ENCODE measurements at places on chromosomes 2 and 18.

DNA sequence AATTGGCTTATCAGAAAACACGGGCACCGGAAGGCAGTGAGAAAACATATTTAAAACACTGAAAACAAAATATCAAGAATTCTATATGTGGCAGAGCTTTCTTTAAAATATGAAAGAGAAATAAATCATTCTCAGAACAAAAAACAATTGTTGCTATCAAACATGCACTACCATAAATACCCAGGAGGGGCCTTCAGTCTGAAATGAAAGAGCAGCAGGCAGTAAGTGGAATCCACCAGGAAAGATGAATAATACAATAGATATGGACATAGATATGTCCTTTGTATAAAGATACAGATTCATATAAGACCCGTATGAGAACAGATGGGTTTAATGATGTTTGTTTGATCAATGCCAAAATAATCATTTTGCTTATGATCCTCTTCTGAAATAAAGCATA, 142.0 kb downstream of the TMEM18 start:
- DNase-seq = no peak

DNA sequence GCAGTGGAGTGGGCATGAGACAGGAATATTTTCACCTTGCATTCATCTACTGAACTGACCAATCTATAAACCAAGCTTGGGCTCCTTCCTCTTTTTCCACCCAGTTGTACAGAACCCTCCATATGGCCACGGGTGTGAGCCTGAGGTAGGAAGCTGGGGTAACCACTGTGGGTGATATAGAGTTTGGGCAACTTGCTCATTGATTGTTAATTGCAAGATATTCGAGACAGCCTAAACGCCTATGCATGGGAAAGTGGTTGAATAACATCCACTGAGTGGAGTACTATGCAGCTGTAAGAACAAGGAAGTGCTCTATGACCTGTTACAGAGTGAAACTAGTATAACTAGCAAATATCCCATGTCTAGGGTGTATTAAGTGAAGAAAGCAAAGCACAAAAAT, 7.3 kb upstream of the VAPA start:
- no peak for DNase-seq

- peak; percentile 16 for DNase-seq
Observed at GRCh38 chr2:24972315-24972961, 683 bp upstream of the DNAJC27 start.

GRCh38 chr2:202152104-202152715, 79.2 kb downstream of the KIAA2012 start:
- DNase-seq = peak; percentile 95

DNA sequence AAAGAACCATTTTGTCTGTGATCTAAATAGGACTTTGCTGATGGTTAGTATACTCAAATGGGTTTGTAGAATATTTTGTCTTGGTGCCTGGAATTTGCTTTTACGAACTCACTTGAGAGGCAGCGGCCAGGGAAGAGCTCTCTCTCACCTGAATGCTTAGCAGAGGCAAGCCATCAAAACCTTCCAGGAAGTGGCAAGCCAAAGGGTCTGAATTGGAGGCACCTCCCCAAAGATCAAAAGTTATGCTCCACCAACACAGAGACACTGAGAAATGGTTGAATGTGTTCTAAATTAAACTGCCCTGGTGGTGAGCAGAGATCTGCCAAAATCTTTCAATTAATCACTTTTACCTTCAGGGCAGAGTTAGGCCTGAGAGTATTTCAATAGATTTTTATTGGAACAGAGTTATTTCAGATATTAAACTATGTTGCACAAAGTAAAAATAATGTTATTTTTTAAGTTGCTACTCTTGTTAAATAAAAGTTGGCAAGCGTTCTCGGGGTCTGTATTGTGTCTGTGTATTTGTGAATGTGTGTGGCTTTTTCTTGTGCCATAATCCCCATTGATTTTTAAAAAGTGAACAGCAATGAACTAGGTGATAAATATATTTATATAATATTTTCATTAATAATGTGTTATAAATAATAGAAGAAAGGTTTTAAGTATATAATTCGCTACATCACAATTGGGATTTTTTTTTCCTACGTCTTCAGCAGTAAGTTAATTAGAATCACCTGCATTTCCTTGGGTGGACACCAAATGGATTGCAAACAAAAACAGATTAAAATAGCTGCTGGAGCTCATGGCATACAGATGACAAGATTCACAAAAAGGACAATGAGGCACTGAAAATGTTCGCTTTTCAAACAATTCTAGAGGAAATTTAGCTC, 416.1 kb downstream of the ARHGAP15 start:
- DNase-seq = no peak

GRCh38 chr2:31967790-31968189, 43.0 kb downstream of the MEMO1 start:
- no peak for DNase-seq

- DNase-seq = peak; percentile 34
Observed at GRCh38 chr2:164661349-164661748, 40.1 kb upstream of the GRB14 start.

DNA sequence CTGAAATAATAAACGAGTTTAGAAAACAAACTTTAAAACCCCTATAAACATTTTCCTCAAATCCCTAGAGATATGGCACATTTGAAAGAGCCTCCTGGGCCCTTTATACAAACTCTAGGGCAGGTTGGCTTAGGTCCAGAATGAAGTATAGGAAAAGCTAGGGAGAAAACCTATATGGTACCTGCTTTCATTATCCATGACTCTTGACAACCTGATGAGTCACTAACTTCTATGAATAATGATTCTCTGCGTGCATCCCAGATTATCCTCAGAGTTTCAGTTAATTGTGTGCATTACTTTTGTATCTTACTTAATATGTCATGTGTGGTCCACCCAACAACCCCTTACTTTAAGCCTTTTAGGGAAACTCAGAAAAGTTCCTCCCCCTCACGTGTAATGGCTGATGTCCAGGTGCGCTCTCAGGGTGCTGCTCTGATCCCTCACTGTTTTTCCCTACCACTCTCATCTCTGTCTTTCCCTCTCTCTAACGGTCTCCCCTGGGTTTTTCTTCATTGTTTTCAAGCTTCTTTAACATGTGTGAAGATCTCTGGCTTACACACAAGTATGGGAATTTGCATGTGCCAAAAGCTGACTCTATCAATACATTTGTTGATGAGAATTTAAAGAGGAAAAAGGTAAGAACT, 78.5 kb downstream of the LRP1B start:
- no peak for DNase-seq

DNA sequence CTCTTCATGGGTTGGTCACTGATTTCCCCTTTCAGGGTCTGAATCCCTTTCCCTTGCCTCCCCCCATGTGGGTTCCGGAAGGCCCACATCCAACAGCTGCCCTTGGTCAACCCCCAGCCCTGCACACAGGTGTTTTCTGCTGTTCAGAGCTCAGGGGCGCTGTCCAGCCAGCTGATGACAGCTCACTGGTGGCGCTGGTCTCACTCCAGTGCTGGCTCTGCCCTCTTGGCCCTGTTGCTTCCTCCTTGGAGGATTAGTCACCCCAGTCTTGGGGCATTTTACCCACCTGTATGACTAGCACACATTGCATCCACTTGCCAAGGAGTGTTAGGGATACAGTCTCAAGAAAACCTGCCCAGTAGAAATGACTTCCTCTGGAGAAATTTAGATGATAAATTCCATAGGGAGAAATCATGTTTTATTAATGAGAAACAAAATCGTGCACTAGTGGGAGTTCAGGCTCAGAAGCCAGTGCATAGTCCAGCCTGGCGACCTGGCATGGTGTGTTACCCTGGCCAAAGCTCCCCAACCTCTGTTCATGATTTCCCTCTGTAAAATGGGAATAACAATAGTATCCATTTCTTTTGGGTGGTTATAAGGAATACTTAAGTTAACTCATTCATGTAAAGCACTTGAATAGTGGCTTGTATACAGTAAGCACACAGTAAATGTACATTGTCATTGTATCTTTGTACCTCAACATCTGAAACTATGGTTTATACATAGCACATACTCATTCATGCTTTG, 21.6 kb downstream of the CRIM1 start:
- no peak for DNase-seq

- DNase-seq = peak; percentile 19
Observed at GRCh38 chr18:60684843-60685513, 312.4 kb upstream of the MC4R start.

- no peak for DNase-seq
Observed at GRCh38 chr2:126634273-126634861, 21.6 kb upstream of the GYPC start.

GRCh38 chr2:127586746-127587295, 51.3 kb downstream of the MYO7B start:
- DNase-seq = no peak

- DNase-seq = no peak
Observed at GRCh38 chr2:12672711-12673315, 43.9 kb upstream of the TRIB2 start.

- peak; percentile 86 for DNase-seq
Observed at GRCh38 chr2:121860033-121860757, 104.7 kb downstream of the TSN start.

DNA sequence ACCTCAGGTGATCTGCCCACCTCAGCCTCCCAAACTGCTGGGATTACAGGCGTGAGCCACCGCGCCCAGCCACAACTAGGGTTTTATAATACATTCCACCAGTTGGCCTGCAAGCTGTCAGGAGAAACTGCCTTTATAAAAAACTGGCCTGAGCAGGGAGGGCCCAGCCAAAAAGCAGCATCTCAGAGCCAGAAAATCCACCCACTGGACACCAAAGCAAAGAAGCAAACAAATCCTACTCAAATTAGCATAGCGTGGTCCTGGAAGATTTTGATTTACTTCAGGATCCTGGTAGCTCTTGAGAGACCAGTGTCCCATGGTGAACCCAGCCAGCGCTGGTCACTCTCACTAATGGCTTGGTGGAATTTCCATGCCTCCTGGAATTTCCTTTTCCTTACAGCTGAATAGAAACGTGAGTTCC, 60.0 kb upstream of the PXDN start:
- DNase-seq = no peak

GRCh38 chr2:201980389-201980821, 53.2 kb upstream of the FZD7 start:
- DNase-seq = no peak

DNA sequence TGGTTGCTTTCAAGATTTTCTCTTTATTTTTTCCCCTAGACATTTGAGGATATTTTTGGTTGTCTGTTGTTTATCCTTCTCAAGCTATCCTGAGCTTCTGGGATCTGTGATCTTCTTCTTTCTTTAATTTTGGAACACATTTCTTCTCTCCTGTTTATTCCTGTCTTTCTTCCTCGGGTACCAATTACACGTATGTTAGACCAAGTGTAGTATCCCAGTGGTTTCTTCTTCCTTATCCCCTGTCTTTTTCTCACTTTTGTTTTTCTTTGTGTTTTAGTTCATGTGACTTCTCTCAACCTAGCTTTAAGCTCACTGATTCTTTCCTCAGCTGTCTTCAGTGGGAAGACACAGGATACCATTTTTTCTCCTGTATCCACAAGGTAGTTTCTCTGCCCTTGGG, 120.0 kb downstream of the GALR1 start:
- DNase-seq = no peak

- no peak for DNase-seq
Observed at GRCh38 chr2:33038230-33038629, 91.5 kb downstream of the LTBP1 start.

GRCh38 chr2:234125451-234126145, 75.1 kb downstream of the SPP2 start:
- no peak for DNase-seq

GRCh38 chr2:39013871-39014270, 107.0 kb downstream of the SOS1 start:
- no peak for DNase-seq

DNA sequence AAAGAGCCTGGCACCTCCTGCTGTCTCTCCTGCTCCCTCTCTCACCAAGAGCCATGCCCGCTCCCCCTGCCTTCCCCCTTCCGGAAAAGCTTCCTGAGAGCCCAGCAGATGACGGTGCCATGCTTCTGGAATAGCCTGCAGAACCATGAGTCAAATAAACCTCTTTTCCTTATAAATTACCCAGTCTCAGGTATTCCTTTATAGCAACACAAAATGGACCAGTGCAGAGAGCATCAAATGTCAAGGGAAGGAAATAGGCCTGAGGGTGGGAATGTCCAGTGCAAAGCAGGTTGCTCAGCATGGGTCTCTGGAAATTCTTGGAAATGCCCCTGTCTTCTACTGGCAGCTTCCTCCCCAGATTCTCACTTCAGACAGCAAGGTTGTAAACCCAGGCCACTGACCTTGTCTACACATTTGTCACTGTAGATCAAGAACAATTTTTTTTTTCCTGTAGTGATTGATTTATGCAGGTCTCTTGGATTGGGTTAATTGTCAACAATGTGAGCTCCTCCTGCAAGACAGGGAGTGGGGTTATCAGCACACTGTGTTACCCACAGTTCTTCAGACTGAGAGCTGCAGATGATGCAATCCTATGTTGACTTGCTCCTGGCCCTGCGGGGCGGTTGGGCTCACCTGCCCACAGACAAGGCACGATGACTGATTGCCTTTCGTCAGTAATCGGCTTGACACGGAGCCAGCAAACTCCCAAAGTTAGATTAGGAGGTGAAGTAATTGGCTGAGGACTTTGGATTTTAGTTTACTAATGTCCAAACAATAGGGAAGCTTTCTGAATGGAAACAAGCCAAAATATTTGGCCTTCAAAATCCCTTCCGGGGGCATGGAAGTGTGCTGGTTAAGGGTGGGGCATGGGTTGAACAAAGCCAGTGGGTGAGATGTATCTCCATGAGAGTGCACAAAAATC, 5.4 kb upstream of the BOD1L2 start:
- DNase-seq = no peak

DNA sequence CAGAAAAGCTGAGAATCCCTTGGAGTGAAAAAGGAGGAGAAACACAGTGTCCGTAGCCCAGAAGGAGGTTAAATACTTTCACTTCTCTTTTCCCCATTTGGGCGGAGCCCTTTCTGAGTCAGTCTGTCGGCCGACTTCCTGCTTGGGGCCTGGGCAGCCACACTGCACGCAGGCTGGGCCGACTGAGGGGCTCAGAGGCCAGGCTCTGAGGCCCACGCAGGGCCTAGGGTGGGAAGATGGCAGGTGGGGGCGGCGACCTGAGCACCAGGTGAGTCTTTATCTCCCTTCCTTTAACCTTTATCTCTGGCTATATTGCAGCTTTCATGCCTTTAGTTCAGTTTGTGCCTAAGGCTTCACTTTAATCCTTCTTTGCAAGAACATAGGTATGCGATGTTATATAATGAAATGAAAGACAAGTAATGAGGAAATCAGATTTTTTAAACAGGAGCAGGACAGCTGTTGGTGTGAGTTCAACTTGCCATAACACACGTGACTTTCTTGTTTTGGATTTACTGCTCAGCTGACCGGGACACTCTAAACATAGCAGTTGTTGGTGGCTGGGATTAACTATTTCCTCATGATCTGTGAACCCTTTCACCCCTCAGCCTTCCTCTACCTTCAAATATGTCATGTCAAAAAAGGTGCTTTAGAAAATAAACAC, at the start of gene SP100:
SP100 (plus strand) TSS at position 141 of the 661 bp plus-strand sequence; CDS start at position 237, 96 bp downstream.
- DNase-seq = peak; percentile 86

DNA sequence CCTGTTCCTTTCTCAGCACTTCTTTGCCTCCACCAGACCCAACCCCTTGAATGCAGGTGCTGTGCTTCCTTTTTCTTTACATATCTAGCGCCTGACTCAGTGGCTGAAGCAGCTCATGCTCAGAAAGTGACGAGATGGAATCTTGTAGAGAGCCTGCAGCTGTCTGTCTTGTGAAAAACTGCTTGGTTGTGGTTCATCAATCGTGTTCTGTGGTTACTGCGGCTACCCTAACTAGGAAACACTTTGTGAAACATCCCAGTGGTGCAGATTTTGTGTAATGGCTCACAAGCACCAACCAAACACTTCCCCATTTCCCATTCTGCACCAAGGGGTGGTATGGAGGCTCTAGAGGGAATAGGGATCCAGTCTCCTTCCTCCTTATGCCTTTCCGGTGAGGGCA, 307.2 kb upstream of the MMADHC start:
- DNase-seq = peak; percentile 84

GRCh38 chr2:211477537-211478275, 921.3 kb downstream of the CPS1 start:
- no peak for DNase-seq

All from fibroblast of upper back skin (primary cell).